ENCODE measurements at places on chromosomes 11 and 22.

- no peak for DNase-seq
Observed at GRCh38 chr22:48186146-48186790, 1423.8 kb downstream of the TBC1D22A start.

GRCh38 chr22:35467681-35468434, 67.9 kb downstream of the MCM5 start:
- no peak for DNase-seq

- DNase-seq, result no peak
Observed at GRCh38 chr22:22907551-22908494, 20.2 kb downstream of the IGLL5 start.

- DNase-seq, result no peak
Observed at GRCh38 chr11:102225689-102226568, 91.4 kb upstream of the BIRC3 start.

GRCh38 chr11:113204280-113204679, 110.1 kb upstream of the TTC12 start:
- DNase-seq, result no peak

GRCh38 chr11:65130631-65131416, 3.5 kb downstream of the SYVN1 start:
- DNase-seq, result no peak

DNA sequence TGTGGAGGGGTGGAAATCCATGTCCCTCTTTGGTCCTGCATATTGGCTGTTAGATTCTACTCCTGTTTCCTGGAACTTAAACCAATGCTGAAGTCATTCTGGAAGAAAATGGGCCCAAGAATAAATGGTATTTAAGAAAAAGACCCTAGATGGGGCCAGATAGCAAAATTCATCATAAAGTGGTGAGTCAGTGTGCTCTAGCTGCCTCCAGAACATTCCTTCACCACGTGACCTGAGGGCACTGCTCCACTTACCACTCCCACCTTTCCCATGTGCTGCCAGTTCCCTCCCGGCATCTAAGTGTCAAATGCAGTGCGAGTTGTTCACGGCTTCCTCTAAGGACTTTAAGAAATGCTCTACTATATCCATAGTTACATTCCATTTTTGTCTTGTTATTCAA, 30.9 kb upstream of the NAP1L4 start:
- DNase-seq, result no peak

DNA sequence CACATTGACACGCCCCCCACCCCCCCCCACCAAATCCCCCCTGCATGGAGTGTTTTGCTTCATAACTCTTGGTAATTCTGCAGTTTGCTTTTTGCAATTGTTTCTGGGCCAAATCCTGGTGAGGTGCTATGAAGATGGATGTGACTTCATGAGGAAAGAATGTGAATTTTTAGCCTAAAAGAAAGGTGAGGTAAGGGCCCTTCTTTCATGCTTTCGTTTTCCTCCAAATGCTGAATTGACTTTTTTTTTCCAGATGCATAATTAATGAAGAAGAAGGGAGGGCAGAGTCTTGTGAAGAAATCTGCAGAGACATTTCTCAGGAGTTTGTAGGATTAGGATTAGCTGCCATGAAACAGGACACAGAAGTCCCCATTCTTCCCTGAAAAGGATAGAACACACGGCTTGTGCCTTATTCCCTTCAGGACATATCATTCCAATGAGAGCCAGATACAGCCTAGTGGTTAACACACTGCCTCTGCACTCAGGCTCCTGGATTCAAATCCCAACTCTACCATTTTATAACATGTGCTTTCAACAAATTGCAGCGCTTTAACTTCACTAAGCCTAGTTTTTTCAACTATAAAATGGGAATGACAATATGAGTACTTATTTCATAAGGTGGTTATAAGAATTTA, 19.6 kb upstream of the TBCEL start:
- no peak for DNase-seq

GRCh38 chr11:103870821-103871309, 165.6 kb upstream of the DDI1 start:
- DNase-seq, result no peak

GRCh38 chr22:46049726-46050450, 72.9 kb upstream of the WNT7B start:
- DNase-seq, result no peak

GRCh38 chr11:47979378-47980087, 826 bp upstream of the PTPRJ start:
- DNase-seq, result no peak

DNA sequence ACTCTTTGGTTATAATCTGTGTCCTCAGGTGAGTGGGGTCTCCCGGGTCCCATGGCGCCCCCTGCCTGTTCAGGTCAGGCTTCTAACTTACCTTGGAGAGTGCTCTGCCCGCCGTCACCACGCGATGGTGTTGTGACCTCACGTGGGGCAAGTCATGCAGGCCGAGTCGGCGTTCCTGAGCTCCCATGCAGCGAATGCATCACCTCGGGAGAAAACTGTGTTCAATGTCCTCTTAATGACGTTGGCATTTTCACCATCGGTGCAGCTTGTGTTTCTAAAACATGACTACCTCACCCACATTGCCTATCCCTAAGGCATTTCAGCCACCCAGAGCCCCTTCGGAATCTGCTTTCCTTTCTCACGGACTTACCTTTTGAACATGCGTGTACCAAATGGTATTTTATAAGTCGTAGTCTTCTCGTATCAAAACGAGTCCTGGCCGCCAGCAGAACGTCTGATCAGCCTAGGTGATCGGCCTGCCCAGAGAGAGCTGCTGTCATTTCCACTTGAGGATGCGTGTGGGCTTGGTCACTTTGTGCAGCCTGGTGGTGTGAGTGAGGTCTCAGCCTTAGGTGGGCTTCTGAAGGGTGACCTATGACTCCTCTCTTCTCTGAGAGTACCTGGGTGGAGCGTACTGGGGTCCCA, 64.8 kb downstream of the TBC1D22A start:
- no peak for DNase-seq

GRCh38 chr11:21912285-21912684, 280.6 kb upstream of the ANO5 start:
- no peak for DNase-seq

DNA sequence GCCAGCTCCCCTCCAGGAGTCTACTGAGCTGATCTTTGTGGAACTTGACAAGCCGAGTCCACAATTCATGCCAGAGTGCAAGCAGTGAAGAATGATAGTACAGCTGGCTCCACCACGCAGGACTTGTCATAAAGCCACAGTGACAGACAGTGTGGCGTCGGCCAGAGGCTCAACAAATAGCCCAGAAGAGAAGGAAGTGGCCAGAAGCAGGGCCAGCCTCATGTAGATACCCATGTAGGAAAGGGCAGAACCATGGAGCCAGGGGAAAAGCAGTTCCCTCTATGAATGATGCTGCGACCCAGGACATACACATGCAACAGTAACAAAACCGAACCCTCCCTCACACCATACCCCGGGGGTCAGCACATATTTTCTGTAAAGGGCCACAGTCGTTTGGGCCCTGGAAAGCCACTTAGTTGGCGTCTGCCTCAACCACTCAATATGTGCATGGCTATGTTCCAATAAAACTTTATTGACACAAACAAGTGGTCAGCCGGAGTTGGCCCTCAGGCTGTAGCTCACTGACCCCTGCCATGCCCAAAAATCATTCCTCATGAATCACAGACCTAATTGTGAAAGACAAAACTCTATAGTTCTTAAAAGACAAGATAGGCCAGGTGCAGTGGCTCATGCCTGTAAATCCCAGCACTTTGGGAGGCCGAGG, 161.4 kb downstream of the BRD1 start:
- no peak for DNase-seq

GRCh38 chr22:39317775-39318506, 1.5 kb downstream of the RPL3 start:
- no peak for DNase-seq

- no peak for DNase-seq
Observed at GRCh38 chr11:8015753-8016239, 28.7 kb downstream of the EIF3F start.

DNA sequence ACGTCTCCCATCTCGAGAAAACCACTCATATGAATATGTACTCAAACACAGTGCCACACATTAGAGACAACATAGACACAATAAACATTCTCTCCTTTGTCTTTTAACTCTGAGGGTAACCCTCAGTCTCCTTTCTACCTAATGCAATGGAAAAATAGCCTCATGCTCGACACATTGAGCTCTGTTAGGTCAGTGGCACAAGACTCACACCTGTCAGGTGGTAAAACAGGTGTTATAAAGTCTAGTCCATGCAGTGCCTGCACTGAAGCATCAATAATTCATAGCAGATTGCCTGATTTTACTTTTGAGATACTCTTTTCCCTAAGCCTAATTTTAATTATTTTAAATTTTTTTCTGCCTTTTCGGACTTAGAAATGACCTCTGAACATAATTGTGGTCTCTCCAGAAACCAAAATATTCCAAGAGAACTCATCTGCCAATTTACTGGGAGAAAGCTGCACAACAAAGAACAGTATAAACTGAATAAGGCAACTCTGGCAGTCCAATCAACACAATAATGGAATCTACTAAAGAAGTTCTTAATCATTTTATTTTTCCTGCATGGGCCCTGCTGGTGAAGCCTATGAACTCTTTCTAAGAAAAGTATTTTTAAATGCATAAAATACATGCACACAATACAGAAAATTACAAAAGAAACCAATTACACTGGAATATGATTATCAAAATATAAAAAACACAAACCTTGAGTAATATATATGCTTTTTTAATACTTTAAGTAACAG, 9.9 kb downstream of the RDX start:
- DNase-seq, result no peak

GRCh38 chr11:94662065-94662779, 95.1 kb downstream of the PIWIL4 start:
- no peak for DNase-seq

GRCh38 chr22:34847072-34847471, 218.9 kb upstream of the ISX start:
- no peak for DNase-seq

GRCh38 chr11:63764679-63765647, 3.6 kb downstream of the ZFTA start:
- DNase-seq, result no peak

DNA sequence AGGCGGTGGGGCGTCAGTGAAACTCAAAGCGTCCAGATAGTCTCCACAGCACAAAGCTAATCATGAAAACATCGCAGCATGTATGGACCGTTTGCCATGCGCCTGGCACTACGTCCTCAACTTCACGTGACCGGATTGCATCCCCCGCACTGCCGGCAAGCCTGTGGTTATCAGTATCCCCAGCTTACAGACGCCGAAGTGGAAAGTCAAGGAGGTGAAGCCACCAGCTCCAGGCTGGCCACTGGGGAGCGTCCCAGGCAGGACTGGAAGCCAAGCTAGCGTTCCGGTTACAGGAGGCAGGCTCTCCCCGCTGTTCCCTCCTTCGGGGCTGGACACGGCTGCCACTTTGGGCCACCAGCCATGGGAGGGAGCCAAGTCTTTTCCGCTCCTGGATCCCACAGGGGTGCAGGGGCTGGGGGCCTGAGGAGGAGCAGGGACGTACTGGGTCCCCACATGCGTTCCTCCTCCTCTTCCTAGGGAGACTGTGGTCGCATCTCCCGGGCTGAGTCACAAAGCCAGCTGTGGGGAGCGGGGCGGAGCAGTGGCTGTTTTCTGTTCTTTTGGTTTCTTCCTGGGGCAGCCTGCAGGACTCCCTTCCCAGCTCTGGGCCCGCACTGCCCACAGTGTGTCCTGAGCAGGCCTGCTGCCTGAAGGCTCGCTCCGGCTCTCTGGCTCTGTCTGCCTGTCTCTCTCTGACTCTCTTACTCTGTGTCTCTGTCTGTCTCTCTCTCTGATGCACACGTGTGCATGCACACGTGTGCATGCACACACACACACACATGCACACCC, 4.3 kb upstream of the OSBPL5 start:
- DNase-seq, result no peak

DNA sequence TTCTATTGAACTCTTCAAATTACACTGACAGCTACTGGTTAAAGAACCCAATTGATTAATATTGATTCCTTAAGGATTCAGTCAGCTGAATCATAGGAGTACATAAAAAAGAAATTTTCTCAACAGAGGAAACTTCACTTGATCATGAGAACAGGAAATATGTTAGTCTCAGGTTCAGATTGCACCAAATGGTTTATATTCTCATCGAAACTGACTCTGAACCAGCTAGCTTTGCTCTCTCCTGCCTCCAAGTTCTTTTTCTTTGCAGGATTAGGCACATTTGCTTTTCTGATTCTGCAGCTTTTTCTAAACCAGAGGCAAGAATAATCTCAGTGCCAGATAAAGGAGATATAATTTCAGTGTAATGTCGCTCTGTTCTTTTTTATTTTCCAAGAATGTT, 33.2 kb upstream of the CTSC start:
- no peak for DNase-seq

DNA sequence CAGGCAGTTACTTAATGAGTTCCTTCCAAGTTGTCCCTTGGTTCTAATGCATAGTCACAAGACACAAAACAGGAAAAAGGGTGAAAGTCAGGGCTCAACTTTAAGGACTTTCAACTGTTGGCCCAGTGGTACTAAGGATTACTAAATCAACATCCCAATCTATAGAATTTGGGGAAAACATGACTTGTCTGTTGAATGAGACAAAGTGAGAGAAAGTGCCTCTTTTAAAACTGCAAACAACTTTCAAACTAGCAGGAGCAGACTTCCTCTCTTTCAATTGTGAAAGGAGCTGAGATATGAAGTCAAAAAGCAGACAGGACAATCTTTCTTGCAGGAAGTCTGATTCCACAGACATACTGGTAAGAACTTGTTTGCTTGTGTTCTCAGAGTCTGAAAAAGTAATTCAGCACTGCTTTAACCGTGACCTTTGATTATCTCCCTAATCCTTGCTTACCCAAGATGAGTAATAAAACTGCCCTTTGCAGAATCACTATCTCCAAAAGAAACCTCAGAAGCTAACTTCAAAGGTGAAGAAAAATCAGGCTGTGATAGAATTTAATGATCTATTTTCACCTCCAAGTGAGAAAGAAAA, 960.7 kb upstream of the RAG2 start:
- no peak for DNase-seq

Measured in T-helper 1 cell (primary cell).